NCI-H2081 treated with DMSO at 0.1 percent for 48 hours (cell line): ENCODE measurements at places on chromosomes 1 and 21.

DNA sequence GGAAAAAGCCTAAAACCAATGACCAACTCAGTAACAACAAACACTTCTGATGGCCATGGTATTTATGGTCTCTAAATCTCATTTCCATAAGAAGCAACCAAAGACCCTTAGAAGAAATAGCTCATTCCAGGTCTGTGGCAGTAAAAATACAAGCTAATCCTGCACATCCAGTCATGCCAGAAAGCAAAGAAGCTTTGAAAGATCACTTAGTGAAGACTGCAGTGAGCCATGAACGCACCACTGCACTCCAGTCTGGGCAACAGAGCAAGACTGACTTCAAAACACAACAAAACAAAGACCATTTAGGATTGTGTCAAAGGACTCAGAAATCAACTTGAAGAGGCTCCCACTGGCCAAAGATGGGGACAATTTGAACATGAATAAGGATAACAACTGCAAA, 18.4 kb upstream of the ELK4 start:
- DNase-seq = no peak

DNA sequence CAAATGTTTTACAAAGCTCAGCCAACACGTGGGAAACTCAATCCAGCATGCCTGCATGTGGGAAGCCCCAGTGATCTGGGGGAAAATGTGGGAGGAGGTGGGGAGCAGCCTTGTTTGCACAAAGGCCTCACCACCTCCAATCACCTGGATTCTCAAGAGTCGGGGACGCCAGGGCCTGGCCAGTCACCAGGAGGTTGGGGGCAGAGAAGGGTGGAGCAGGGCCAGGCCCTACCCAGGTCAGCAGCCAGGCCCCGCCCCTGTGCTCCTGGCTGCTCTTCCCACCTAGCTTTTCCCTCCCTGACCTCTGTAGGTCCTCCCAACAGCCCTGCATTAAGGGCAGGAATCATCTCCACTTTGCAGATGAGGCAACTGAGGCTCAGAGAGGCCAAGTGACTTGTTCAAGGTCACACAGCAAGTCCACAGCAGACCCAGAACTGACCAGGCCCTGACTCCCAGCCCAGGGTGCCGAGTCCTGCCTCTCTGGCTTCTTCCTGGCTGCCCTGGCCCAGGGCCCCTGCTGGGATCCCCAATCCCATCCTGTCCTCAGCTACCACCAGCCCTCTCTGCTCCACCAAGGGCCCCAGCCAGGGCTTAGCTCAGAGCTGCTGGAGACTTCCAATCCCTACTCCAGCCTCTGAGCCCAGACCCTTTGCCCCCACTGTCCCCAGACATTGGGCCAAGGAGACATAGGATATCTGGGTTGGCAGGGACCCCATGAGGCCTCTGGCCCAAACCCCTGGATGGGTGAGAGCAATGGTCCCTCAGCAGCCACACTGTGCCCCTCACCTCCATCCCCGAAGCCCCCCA, 508.6 kb downstream of the PTPRU start:
- no peak for DNase-seq

DNA sequence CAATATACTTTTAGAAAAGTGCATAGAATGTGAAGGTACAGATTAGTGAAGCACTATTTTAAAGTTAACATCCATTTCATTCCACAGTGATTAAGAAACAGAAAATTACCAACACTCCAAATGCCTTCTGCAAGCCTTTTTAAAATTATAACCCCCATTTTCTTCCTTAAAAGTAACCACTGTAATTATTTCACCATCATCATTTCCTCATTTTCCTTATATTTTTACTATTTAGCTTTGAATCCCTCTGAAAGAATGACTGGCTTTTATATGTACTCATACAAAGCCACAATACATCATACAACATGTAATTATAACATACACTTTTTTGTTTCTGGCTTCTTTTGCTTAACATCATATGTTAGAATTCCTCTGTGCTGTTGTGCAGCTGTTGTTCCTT, 6.5 kb upstream of the NEGR1 start:
- DNase-seq = no peak

DNA sequence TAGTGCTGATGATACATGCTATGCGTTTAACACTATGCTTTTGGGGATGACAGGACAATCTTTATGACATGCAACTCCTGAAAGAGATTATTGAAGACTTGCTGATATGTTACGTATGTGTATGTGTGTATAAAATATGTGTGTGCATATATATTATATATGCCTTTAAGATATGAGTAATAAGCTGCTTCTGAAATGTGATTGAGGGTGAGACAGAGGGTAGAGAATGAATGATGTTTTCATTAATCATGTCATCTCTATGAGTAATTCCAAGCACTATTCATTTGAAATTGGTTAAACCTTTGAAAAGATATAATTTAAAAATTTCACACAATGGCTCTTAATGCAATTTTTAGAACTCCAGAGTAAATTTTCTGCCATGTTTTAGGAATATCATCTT, 5.8 kb downstream of the BCL9 start:
- DNase-seq = no peak

DNA sequence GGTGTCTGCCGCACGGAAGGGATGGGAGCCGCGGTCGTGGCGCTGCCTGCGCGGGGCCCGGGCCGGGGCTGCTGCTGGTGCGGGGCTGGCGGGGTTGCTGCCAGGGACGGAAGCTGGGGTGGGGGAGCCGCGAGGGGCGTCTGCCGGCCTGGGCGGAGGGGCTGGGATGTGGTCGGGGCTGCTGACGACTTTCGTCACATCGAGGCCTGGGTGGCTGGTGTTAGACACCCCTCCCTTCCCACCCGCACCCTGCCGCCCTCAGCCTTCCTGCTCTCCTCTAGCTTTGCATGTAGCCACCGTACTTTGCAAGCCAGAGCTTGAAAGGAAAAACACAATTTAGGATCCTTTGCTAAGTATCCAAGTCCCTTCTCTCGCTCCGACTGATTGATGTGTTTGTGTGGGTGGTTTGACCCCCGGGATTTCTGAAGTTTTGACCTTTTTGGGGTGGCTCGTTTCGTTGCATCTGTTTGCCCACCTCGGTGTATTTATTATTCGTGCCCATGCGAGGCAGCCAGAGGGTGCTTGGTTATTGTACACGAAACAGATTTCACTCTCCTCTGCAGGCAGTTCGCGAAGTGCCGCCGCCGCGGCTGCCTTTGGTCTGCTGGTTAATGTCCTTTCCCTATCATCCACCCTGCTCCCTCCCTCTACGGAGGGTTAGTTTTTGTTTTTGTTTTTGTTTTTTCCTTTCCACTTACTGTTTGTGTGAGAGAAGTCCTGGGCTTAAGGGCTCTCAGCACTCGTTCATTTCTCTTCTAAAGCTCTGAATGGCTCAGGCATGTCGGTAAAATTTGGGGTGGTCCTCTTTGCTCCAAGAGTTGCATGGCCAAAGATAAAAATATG, 868 bp downstream of the C1orf21 start:
- DNase-seq = no peak

DNA sequence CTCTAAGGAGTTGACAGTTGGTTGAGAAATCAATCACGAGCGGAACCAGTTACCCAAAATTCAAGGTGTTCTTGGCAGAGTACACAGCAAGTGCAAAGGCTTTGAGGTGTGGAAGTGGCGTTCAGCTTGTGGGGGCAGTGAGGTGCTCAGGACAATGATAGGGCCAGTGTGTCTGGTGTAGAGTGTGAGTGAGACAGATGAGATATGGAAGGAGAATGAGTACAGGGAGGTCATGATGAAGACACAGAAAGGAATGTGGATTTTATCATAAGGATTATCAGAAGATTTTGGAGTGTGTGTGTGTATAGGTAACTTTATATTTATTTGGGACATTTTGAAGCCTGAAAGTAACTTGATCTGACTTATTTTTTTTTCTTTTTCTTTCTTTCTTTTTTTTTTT, 40.9 kb downstream of the IFI44 start:
- DNase-seq = no peak

GRCh38 chr1:29437946-29438345, 201.6 kb downstream of the PTPRU start:
- no peak for DNase-seq

DNA sequence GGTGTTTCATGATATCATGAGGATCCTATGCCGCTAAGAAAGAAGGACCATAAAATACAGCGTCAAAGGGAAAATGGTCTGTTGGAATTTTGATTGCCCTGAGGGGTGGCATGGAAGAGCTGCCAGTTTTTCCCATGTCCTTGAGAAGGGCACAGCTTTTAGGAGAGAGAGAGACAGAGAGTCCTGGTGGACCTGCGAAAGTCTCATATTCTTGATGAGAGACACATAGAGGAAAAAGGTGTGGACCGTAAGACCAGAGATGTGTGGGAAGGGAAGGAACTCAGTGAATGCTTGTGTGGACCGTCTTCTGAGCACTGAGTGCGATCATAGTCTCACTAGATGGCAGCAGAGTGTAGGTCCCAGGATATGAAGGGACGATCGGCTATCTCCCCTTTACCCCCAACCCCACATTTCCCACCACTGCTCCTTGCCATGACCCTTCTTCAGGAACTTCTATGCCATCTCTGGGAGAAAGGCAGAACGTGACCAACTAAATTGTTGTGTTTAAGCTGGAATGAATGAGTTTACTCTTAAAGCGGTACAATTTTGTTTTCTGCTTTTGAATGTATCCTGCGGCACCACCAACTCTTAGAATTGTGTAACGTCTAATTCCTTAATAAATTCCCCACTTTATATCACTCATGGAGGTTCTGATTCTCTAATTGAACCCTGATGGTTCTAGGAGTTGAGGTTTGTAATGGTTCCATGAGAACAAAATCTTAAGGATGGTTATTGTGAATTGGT, 117.7 kb downstream of the CTH start:
- no peak for DNase-seq

- no peak for DNase-seq
Measured at GRCh38 chr1:152959801-152960451, 10.5 kb upstream of the SPRR4 start.

- DNase-seq = no peak
Measured at GRCh38 chr1:92476071-92476631, 10.6 kb downstream of the GFI1 start.

- DNase-seq = no peak
Measured at GRCh38 chr21:29245104-29245643, 53.5 kb upstream of the BACH1 start.

- DNase-seq = no peak
Measured at GRCh38 chr1:204426971-204427701, 15.5 kb upstream of the PPP1R15B start.

DNA sequence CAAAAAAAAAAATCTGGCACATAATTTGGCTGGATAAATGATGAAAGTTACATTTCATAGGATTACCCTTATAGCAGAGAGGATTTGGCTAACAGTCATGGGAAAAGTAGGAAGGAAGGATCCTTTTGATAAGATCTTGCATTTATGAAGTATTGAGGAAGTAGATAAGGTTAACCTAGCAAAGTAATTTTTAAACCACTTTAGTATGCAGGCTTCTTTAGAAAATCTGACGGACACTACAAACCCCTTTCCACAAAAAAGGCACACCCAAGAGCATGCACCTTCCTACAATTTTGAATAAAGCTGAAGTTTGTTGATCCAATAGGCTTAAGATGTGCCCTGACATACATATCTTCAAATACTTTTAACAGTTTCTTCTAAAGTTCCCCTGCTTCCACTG, 275.2 kb downstream of the GRIK1 start:
- DNase-seq = no peak

DNA sequence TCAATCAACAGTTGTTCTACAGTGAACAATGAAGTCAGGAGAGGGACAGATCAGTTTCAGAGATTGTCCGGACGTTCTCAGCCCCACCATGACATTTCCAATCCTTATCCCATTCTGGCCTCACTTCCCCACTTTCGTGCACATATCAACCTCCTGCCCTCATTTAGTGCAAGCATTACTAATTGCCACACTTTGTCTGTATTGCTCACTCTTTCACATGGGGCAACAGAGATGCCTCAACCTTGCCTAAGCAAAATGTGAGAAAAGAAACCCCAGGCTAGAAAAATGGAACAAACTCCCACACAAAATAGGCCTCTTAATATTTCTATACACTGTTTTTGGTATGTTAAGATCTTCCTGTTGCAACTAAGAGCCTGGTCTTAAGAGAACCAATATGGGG, 8.9 kb upstream of the RGS1 start:
- no peak for DNase-seq

GRCh38 chr1:19824541-19824940, 9.5 kb upstream of the RNF186 start:
- DNase-seq = no peak

DNA sequence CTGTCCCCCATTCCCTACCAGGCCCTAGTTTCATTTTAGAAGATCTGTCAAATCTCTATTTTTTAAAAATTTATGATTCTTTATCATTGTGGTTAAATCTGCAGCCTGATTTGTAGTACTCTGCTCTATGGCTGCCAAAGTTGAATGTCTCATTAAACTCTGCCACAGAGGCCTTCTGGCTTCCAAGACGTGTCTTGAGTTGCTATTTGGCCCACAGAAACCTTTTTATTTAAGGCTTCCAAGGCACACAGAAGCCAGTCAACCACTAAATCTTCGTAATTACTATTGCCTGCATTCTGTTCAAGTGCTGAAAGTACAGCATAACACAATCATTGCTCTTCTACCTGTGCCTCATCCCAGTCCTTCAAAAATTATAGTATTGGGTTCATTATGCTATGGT, 971.0 kb downstream of the NCAM2 start:
- DNase-seq = peak; percentile 39

DNA sequence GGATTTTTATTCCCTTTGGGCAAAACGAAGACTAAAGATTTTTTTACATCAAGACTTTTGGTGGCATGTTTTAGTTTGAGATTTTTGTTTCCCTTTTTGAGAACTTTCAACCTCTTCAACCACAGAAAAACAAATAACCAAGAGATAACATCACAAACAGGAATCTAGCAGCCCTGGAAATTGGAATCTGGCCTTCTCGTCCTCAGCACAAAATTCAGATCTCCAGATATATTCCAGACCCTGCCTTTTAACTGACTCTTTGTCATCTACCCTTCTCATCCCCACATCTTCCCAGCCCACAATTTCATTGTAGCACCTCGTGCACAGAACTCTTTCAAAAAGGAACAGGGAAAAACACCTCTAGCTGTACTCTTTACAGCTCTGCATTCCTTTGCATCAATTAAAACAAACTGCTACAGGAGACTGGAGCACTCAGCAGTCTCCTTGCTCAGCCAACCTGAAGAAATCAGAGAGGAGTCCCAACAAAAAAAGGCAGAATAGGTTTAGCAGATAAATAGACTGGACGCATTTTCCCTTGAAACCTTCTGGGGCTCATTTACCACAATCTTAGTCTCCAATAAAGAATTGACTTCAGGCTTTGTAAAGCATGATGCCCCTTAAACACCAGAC, 251.0 kb downstream of the TTLL7 start:
- DNase-seq = no peak
